ENCODE measurements at places on chromosomes 7 and 10.

- no peak for DNase-seq
Measured at GRCh38 chr10:93680412-93681047, 21.9 kb downstream of the FRA10AC1 start.

DNA sequence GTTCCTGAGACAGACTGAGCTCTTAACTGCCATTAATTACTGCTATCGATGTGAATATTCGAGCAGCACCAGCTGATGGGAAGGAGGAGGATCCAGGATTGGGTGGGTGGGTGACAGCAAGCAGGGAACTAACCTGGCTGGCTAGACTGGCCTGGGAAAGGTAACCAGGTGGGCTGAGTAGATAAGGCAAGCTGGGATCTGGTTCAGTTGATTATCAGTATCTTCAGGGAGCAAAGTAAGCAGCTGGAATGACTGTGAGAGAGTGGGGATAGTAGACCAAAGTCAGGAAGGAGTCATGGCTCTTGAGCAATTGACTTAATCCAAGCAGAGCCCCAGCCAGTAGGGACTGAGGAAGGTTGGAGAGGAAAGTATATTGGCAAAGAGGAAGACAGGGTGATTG lies 46.9 kb upstream of the KMT2E start:
- no peak for DNase-seq

DNA sequence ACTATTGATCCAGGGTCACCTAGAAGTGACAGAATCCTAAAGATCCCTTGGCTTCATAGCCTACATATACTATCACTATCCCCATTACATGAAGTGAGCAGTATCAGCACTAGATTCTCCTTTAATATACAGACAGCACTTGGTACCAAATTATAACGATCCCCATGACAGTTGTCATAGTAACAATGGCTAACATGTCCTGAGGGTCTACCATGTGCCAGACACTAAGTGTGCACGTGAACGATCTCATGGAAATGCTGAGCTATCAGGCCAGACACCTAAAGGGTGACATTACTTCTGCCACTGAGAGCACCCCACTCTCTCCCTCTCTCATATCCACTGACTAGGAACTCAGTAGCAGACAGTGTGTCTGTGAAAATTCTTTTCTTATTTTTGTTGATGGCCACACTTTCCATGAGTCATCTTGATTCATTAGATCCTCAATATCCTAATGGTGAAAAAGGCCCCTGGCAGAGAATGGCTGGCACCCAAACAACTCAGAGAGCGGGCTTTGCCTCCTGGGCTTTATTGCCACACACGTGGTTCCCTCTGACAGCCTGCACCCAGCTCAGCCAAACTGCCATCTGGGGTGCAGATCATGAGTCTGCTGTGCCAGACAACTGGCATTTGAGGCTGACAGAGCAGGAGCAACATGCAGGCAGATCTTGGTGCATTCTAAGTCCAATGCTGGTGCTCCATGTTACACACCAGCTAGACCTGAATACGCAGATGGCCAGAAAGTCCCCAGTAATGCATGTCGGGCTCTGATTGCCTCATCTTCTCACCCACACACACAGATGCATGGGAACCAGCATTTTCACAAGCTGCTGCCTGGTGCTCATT lies 176.3 kb downstream of the DGKI start:
- DNase-seq = peak; percentile 38

- DNase-seq = no peak
Measured at GRCh38 chr7:95404316-95404865, 8.2 kb upstream of the PON3 start.

DNA sequence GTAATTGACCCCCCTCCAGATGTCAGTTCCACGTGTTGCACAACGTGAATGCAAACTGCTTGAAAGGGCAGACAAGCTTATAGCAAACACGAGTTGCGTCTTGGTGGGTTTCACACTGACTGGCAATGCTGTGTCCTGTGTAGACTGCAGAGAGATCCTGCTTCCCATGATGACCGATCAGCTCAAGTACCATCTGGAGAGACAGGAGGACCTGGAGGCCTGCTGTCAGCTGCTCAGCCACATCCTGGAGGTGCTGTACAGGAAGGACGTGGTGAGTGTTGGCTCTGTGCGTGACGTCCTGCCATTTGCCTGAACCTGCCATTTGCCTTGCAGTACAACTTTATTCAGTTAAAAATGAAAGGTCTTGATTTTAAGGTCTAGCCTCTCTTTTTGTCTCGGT lies 71.1 kb downstream of the INSYN2A start:
- DNase-seq = no peak

GRCh38 chr7:135514856-135515255 lies 5.0 kb upstream of the CNOT4 start:
- DNase-seq = no peak

DNA sequence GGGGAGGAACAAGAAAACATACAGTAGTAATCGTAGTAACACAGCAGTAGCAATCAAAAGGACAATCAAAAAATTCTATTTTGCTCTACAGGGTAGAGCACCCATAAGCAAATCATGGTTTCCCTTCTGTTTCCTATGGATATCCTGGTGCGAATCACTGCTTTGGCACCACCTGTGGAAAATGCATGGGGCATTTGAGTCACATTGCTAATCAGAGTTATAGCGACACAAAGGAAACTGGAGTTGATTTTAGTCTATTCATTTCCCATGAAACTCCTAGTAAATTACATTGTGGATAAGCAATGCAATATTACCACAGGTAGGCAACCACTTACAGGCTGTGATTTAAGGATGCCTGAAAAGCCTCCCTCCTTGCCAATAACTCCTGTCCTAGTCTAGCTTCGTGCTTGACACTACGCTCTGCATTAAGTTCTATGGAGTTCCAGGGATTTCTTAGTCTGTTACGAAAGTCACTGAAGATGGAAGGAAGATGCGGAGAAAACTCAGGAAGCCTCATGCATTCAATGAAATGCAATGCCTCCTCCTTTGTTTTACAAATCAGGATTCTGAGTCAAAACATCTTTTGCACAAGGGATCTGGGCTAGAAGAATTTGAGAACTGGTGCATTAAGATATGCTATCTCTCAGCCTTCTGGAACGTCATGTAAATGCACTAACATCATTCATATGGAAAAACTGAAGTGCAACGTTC lies 188.4 kb downstream of the DGKI start:
- DNase-seq = no peak

GRCh38 chr10:62727934-62728333 lies 76.6 kb upstream of the ADO start:
- no peak for DNase-seq

- DNase-seq = no peak
Measured at GRCh38 chr7:12712236-12712635, 24.8 kb downstream of the ARL4A start.

- no peak for DNase-seq
Measured at GRCh38 chr10:43854007-43854406, 205.3 kb upstream of the ZNF32 start.
